ENCODE measurements at places on chromosomes 13 and 19.

- DNase-seq, result no peak
Measured at GRCh38 chr13:112117258-112117954, 50.5 kb downstream of the SOX1 start.

DNA sequence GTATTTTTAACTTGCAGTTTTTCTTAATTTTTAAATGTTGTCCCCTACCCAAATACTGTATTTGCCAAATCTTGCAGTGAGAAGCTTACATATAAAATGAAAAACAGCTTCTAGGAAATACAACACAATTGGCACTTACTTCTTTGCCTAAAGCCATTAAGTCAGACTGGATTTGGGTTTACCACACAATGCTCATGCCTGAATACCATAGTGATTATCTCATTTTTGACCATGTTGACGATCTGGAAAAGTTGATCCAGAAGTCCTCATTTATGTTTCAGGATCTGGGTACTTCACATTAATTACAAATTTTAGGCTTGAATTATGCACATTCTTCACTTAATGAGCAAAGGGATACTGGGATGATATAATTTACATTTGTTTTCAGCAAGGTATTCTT lies 2.4 kb downstream of the RNF6 start:
- no peak for DNase-seq

- no peak for DNase-seq
Measured at GRCh38 chr19:46107371-46107770, 17.1 kb downstream of the IGFL3 start.

- peak; percentile 59 for DNase-seq
Measured at GRCh38 chr13:50631041-50631440, 212.5 kb downstream of the DLEU7 start.

DNA sequence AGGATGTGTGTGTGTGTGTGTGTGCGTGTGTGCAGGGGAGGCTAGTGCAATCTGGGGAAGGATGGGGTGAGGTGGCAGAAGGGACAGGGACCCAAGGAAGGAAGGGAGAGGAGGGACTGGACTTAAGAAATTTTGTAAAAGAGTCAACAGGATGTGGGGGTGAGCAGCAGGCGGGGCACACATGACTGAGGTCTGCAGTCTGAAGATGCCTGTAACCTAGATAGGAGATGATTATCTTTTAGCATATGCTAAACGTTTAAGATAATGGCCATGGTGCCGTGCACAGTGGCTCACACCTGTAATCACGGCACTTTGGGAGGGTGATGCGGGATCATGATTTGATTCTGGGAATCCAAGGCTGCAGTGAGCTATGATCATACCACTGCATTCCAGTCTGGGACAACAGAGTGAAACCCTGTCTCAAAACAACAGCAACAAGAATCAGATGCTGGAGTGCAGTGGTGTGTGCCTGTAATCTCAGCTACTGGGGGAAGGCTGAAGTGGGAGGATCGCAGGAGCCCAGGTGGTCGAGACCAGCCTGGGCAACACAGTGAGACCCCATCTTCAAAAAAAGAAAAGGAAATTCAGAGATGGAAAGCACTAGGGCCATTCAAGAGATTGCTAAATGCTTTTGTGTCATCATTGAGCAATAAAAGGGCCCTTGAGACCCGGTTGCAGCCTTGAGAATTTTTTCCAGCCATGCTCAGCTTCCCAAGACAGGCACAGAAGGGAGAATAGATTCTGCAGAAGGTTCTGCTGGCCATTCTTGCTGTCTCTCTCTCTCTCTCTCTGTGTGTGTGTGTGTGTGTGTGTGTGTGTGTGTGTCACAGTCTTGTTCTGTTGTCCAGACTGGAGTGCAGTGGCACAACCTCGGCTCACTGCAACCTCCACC lies 3.8 kb upstream of the ZNF414 start:
- DNase-seq, result no peak

- DNase-seq, result no peak
Measured at GRCh38 chr13:49654011-49654410, 25.7 kb downstream of the ARL11 start.

DNA sequence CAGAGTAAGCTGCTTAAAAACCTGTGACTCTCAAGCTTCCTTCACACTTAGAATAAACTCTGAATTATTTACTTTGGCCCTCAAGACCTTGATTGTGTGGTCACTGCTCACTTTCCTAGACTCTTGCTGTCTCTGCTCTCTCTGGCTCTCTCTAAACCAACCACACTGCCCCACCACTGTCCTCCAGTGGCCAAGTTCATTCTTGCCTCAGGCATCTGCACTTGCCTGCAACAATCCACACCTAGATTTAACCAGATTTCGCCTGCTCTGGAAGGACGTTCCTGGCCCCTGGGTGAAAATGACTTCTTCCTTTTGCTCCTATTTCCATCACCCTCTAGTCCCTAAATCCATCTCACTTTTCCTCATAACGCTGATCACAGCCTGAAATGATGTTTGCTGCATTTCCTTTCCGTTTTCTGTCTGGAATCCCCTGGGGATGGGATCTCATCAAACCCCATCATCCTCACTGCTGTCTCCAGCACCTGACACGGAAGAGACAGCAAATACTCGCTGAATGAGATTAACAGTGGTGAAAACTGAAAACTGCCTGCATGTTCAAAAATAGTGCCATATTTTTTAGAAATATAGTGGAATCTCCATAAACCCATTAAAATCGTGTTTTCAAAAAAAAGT lies 232.6 kb downstream of the UQCRFS1 start:
- DNase-seq, result no peak

DNA sequence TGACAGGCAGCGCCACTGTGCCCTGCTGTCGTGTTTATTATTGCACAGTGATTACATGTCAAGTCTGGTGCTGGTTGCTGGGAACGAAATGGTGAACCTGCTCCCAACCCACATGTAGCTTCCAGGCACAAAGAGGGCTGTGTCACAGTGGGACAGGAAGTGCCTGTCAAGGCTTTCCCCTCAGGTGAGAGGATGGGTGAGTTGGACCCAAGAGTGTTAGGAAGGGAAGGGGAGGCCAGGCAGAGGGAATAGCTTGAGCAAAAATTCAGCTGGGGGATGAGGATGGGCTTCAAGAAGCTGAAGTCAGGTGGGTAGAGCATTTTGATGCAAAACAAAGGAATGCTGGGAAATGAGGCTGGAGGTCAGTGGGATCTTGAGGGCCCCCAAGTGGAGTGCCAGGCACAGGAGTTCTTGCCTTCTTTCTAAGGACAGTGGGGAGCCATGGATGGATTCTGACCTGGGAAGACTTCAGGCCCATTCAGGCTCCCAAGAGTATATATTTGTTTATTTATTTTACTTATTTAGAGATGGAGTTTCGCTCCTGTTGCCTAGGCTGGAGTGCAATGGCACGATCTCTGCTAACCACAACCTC lies 8.5 kb upstream of the QTRT1 start:
- no peak for DNase-seq

DNA sequence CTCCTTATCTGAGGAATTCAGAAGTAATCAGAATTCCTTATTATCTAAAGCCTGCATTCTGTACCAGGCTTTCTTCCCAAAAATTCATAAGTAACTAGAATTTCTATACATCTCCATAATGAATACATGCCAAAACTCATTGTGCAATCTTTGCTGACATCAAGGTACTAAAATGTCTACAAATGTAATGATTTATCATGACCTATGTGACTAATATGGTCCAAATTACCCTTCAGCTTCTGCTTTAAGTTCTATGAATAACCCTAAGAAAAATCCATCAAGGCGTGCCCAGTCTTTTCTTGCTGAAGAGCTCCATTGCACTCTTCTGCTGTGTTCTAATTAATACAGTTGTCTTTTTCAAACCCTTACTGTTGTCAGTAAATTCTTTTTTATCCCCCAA lies 58.5 kb upstream of the SLITRK1 start:
- DNase-seq, result no peak

GRCh38 chr13:75393839-75394520 lies 88.0 kb downstream of the TBC1D4 start:
- DNase-seq, result no peak

- no peak for DNase-seq
Measured at GRCh38 chr19:22527554-22527953, 105.4 kb upstream of the ZNF98 start.

GRCh38 chr13:114104655-114105520 lies 27.5 kb downstream of the RASA3 start:
- DNase-seq, result no peak

- peak; percentile 62 for DNase-seq
Measured at GRCh38 chr19:48872884-48873475, 759 bp downstream of the PPP1R15A start.

DNA sequence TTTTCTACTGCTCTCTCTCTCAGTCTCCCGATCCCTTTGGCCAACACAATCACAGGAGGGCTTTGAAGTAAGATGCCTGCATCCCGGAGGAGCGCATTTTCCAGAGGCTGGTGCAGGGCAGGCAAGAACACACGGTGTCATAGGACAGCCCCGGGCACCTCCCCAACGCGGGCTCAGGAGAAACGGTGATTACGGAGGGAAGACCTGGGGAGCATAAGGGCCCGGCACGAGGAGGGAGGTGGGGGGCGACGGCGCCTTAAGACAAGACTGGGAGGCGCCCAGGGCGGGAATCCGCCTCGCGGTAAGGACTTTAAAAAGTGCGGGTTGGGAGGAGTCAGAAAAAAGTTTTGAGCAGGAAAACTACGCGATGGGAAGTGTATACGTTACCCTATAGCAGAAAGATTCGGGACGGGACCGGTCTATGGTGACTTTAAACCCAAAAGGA lies 18.7 kb upstream of the ZNF888 start:
- DNase-seq, result peak; percentile 23
